Activated CD4-positive, alpha-beta T cell treated with anti-CD3 and anti-CD28 coated beads for 1 hour (primary cell): ENCODE measurements at places on chromosomes 12 and 14.

DNA sequence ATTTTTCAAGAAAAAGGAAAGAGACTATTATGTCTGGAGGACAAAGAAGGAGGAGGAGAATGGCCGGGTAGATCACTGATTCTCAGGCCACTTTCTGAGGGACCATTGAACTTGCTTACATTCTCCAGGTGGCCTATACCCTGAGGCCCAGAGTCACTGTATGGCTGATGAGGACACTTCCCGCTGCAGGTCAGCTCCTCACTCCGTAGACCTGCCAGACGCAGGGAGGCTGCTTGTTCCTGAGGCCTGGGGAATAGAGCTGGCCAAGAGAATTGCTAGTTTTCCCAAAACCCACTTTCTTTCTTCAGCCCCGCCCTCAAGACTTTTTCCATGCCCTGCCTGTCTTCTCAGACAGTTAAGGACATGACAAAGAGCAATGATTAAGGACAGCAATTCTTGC is 510.5 kb upstream of the TBX3 start:
- DNase-seq, result no peak

DNA sequence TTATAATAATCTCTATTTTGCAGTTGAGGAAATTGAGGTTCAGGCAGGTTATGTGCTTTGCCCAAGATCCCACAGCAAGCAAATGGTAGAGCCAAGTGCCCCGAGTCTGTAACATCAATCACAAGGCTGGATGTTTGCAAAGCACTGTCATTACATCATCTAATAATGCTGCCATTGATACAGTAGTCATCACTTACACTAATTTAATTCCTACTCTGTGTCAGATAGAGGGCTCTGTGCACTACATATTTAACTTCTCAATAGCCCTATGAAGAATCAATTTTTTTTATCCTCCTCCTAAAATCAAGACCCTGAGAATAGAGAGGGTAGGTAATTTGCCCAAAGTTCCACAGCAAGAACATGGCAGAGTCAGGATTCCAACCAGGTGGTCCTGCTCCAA is 178.1 kb upstream of the VASH1 start:
- no peak for DNase-seq

- DNase-seq, result no peak
These were observed 268.9 kb upstream of the ATP2B1 start for GRCh38 chr12:89977405-89978085.

GRCh38 chr14:50348933-50349332 is 36.8 kb downstream of the DMAC2L start:
- DNase-seq, result no peak

GRCh38 chr12:58576916-58577315 is 343.4 kb downstream of the LRIG3 start:
- DNase-seq, result no peak

GRCh38 chr12:10196210-10196609 is 16.5 kb upstream of the GABARAPL1 start:
- DNase-seq, result no peak

GRCh38 chr12:66879409-66879808 is 200.5 kb upstream of the GRIP1 start:
- DNase-seq, result no peak

DNA sequence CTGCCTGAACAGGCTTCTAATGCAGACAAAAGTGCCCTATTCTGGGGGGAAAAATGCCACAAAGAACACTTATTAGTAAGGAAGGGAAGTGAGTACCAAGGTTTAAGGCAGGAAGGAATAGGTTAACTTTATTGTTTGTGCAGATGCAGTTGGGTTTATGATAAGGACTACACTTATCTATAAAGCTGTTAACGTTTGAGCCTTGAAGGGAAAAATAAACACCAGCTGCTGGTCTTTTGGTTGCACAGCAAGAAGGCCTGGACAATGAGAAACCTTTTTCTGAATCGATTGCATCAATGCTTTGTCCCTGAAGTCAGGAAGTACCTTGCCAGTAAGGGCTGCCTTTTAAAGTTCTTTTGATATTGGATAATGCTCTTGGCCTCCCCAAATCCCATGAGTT is 407.8 kb downstream of the ATP23 start:
- no peak for DNase-seq

DNA sequence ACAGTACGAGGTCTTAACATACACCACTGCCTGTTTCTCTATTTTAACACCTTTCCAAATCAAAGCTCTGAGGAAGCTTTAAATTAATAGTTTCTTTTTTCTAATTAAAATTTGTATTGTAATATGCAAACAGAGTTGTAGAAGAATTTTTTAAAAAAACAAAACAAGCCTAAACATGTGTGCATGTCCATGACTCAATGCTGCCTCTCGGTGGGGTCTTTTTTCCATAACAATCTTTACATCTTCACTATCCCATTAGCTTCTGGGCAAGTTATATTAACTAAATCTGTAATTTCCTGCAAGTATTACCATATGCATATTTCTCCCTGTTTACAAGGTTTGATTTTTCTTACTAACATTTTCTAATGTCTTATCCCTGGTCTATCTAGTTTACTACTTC is 143.9 kb upstream of the NAV3 start:
- DNase-seq, result no peak

DNA sequence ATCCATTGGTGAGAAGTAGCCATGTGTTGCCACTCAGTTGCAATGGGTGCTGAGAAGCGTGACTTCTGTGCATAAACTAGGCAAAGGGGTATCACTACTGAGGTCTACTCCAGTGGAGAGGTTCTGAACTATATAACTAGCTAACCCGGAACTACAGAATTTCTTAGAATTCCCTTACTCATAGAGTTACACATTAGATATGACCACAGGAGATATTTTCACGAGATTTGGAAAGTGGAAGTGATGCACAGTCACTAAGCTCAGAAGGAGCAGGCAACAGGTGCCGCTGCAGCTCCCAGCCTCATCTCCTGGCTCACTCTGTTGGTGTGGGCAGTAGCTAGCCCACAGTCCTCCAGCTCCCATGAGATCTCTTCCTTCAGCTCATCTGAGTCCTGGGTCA is 136.6 kb downstream of the SSPN start:
- DNase-seq, result no peak

DNA sequence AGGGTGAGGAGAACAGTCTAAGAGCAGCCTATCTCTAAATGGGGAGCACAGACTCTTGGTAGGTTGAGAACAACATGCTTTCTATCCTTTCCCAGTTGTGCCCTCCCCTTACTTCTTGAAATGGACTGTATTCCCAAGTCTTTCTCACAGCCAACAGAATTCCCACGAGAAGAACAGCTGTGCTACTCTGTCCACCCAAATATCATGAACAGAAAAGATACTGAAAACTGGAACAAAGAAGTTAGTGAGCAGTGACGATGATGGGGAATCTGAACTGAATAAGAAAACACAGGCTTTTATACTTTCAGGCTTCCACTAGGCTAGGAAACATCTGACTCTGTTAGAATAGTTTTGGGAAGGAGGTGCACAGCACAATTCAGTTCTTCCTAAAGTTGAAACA is 3.4 kb downstream of the NACA start:
- no peak for DNase-seq

DNA sequence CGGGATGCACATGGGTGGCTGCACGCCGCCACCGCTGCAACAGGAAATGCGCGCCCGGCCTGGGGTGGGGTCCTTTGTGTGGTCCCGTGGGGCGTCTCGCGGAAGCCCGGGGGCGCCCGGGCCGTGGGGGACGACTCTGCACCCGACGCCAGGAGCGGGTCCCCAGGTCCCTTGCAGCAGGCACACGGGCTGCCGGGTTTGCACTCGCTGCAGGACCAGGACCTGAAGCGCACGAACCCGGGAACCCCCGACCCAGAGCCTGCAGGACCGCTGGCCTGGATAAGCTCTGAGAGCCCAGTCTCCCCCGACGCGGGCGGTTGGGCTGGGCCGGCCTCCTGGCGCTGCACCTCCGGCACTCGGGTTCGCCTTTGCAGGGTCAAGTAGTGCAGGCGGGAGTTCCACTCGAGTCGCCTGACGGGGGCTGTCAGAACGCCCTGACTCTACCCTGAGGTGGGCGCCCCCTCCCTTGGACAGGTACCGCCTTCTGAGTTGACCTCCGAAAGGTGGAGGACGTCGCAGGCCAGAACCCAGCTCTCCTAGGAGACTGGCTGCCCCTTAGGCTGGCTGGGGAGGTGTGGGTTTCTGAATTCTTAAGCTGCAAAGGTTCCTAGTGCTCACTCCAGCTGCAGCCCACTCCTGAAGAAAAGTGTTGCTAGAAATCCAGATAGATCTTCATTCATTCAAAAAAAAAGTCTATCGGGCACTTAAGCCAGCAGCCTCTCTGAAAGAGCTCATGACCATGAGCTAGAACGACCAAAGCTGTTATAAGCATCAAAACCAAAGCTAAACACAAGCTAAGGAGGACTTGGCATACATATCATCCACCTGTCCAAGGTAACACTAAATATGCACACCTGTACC is 68.0 kb downstream of the RNF34 start:
- no peak for DNase-seq

GRCh38 chr14:65623759-65624158 is 211.2 kb downstream of the FUT8 start:
- no peak for DNase-seq

GRCh38 chr12:58988643-58989344 is 68.5 kb upstream of the LRIG3 start:
- no peak for DNase-seq

- DNase-seq, result no peak
These were observed 377.9 kb downstream of the CCDC91 start for GRCh38 chr12:28568118-28568517.

GRCh38 chr12:55842681-55843429 is at the start of gene MMP19:
Gene MMP19, minus strand, starts transcription at chr12:55842936. Its CDS starts 106 bp downstream, at chr12:55842830.
- no peak for DNase-seq

GRCh38 chr12:64404470-64405256 is 471 bp downstream of the XPOT start:
- DNase-seq, result peak; percentile 45

- DNase-seq, result no peak
These were observed 6.6 kb downstream of the MAX start for GRCh38 chr14:65095633-65096205.
